Activated T-cell treated with anti-CD3 and anti-CD28 coated beads, Interleukin-2, amount 50 U/mL, for 24 hours (primary cell): ENCODE measurements at places on chromosomes 11 and 22.

DNA sequence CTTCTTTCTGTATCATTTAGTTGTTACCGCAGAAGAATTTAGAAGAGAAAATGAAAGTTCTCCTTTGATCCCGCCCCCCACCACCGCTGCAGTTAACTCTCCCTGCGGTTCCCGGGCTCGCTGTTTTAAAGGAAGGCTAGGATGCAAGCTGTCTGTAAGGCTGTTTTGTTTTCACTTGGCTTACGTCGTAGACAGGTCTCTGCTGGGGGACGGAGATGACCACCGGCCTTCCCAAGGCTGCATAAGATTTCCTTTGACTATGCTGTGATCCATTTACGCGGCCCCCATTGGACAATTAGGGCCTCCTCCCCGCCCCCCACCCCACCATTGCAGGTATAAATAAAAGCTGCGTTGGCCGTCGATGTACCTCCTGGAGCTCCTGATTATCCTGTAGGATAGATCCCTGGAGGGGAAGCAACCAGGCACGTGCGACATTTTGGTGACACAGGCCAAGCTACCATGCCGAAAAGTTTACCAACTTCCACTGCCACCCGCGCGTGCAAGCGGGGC, 1.4 kb upstream of the CPT1A start:
- H3K4me1 ChIP-seq = peaks cover 42% of the 10 kb centered on the region
- DNase-seq = peak; percentile 66
- H3K27ac ChIP-seq = peak overlapping the region; percentile 86
- H3K27me3 ChIP-seq = no peaks in the 10 kb centered on the region

GRCh38 chr22:42443240-42444076, 11.3 kb upstream of the NFAM1 start:
- H3K27me3 ChIP-seq = no peaks in the 10 kb centered on the region
- peaks cover 40% of the 10 kb centered on the region for H3K4me1 ChIP-seq
- peak overlapping the region; percentile 87 for H3K27ac ChIP-seq
- no peak for DNase-seq
- H3K4me3 ChIP-seq = peak overlapping the region; percentile 49

DNA sequence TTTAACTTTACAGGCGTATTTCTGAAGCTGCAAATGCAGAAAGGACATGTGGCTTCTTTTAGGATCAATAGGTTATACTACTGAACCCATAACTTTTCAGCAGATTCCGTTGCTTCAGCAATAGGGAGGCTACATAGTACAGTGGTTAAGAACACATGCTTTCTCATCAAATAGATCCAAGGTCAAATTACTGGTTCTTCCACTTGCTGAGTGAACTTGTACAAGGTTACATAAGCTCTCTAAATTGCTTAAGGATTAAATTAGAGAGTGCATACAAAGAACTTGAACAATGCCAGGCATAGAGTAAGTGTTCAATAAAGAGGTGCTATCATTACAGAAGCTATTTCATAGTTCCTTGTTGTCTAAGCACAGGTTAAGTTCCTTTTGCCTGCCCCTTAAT, 129.6 kb downstream of the BARX2 start:
- H3K4me3 ChIP-seq = no peak overlapping the region
- H3K4me1 ChIP-seq = no peaks in the 10 kb centered on the region
- H3K27ac ChIP-seq = no peak overlapping the region
- no peaks in the 10 kb centered on the region for H3K27me3 ChIP-seq

DNA sequence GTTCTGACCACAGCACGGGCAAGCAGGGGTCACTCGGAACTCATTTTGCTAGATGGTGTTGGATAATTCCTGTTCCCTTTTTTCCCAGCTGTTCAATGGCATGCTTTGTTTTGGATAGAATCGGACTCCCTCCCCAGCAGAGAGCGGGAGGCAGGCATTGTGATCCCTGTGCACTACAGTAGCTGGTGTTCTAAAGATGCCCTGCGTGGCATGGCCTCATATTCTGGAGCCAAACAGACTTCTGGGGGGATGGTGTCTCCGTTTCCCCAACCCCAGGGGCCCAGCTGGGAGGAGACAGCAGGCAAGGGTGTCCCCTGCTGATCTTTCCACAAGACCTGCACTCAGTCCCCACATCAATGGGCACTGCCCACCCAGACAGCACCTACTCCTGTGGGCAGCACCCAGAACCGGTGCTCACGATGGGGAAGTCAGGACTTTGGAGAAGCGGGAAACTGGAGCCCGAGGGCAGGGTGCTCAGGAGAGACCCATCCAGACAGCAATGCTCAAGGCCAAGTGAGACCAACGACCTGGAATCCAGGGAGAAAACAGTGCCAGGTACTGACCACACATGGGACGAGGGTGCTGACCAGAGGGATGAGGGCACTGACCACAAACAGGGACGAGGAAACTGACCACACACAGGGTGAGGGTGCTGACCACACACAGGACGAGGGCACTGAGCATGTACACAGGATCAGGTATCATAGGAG, 934.9 kb downstream of the BRD1 start:
- peaks cover 44% of the 10 kb centered on the region for H3K27me3 ChIP-seq
- no peak overlapping the region for H3K4me3 ChIP-seq
- H3K27ac ChIP-seq = no peak overlapping the region
- no peaks in the 10 kb centered on the region for H3K4me1 ChIP-seq

DNA sequence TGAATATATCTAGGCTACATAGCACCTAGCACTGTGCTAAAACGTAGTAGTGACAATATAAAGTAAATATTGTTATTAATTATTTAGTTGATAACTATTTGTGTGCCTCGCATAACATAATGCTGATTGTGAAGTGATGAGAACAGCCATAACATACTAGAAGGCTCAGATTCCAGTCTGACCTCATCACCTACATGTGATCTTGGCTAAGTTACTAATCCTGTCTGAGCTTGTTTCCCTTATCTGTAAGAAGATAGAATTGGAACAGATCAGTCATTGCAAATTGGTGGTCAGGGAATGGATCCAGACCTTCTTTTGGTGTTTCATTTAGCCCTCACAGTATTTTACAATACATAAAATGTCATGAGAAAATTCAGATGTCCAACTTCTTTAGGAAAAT, 103.4 kb upstream of the SEZ6L start:
- DNase-seq = no peak
- no peaks in the 10 kb centered on the region for H3K4me1 ChIP-seq
- peaks cover 38% of the 10 kb centered on the region for H3K27me3 ChIP-seq

DNA sequence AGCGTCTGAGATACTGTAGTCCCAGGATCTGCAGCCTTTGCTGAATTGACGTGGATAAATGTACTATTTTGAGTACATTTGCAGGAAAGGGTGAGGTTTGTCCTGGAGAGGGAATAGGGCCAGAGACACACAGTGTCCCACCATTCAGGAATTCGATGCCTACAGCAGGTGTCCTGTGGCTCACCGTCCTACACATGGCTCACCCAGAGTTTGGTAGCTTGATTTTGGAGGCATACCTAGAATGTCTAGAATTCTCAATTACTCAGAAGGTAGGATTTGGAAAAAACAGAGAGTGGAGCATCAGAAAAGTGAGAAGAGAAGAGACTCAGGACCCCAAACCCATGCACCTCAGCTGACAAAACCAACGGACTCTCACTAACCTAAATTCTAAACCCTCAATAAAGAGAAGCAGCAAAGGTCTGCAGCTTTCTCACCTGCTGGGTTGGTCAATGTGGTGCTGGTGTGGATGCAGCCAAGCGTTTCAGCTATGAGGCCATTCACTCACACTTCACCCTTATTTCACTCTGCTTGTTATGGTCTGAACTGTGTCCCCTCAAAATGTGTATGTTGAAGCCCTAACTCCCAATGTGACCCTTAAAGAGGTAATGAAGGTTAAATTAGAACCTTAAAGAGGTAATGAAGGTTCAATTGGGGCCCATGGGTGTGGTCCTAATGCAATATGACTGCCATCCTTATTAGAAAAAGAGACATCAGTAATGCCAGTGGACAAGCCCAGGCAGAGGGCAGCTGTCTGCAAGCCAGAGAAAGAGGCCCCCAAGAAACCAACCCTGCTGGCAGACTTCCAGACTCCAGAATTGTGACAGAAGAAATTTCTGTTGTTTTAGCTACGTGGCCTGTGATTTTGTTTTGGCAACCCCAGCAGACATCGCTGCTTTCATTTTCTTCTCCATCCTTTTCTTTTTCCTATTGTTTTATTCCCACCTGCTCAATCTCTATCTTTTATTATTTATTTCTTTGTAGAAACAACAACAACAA, 187.8 kb downstream of the SNX19 start:
- no peak overlapping the region for H3K4me3 ChIP-seq
- no peak overlapping the region for H3K27ac ChIP-seq
- no peak for DNase-seq
- H3K27me3 ChIP-seq = peaks cover 3% of the 10 kb centered on the region

DNA sequence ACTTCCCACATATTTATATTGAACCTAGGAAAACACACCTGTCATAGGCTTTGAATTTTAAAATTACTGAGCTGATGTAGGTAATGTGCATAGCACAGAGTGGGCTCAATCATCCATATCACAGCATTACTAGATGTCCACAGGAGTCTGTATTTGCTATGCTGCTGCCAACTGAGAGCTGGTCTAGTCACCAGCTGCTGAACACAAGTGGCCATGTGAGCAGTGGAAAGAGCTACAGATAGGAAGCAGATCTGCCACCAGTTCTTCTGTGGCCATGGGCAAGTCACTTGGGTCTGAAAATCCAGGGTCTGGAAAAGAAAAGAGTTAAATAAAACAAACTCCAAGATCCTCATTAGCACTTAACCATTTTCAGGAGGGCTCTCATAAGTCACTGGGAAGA, 91.8 kb downstream of the APIP start:
- peaks cover 25% of the 10 kb centered on the region for H3K27me3 ChIP-seq
- H3K27ac ChIP-seq = no peak overlapping the region
- DNase-seq = no peak
- no peak overlapping the region for H3K4me3 ChIP-seq

- peak; percentile 75 for DNase-seq
- H3K27me3 ChIP-seq = no peaks in the 10 kb centered on the region
- peaks cover 35% of the 10 kb centered on the region for H3K36me3 ChIP-seq
- H3K27ac ChIP-seq = peak overlapping the region; percentile 96
Observed at GRCh38 chr22:44181033-44181911, 547 bp downstream of the PARVG start.

DNA sequence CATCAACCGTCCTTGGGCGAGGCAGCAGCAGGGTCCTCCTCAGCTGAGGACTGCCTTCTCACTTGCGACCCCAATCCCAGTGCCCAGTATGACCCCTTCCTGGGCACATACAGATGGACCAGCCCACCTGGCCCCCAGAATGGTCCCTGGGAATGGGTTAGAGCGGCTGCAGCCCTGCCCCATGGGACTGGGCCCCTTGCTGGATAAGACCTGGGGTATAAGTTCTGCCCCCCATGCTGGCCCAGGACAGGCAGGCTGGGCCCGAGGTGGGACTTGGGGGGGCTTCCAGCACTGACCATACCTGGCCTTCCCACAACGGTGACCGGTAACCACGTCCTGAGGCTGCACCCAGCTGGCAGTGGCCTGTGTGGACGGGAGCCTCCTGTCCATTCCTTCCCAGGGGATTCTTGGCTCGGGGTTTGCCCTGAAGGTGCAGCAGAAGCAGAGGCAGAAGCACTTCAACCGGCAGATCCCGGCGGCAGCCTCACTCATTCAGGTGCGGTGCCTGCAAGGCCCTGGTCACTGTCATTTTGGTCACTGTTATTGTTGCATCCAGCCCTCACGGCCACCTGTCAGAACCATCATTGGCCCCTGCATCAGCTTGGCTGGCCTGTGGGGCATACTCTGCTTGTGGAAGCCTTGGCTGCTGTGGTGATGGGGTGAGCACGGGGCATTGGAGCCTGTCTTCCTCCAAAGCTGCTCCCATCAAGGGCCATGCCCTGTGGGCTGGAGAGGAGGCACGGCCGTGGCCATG, 114.8 kb downstream of the KCNQ1OT1 start:
- no peak overlapping the region for H3K27ac ChIP-seq
- H3K27me3 ChIP-seq = no peaks in the 10 kb centered on the region
- H3K4me1 ChIP-seq = no peaks in the 10 kb centered on the region
- peak; percentile 13 for DNase-seq
